ENCODE measurements at places on chromosomes 3 and 15.

DNA sequence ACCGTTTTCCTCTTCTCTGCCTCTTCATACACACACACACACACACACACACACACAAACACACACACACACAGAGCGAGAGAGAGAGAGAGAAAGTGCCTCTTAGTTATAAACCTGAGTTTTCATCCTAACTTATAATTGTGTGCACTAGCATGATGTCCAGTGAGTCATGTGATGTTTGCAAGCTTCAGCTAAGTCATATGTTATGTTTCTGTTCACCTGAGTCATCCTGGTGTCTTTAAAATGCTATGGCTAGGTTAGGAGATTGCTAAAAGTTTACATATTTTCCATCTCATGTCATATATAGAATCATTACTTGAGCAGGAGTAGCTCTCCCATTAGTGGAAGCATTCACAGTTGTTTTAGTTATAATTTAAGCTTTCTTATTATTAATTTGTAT is 155.8 kb downstream of the EPHA6 start:
- DNase-seq, result no peak

GRCh38 chr15:87155771-87156170 is 1076.1 kb downstream of the AGBL1 start:
- no peak for DNase-seq

- no peak for DNase-seq
Observed at GRCh38 chr3:125098611-125099291, 43.0 kb upstream of the HEG1 start.

DNA sequence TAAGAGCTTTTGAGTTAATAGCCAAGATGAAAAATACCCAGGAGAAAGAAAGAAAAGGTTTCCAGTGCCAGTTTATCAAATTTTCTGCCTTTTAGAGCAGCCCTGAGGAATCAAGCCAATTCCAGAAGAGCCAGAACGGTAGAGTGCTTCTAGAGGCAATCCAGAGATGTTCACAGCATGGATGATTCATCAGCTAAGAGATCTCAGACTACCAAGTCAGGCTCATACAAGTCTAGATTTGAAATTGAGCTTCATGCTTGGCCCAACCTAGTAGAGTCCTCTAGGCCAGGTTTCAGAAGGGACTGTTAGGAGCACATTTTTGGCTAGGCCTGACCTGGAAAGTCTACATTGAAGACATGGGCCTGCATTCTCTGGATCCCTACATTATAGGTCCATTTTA is 15.5 kb downstream of the WDR48 start:
- no peak for DNase-seq

DNA sequence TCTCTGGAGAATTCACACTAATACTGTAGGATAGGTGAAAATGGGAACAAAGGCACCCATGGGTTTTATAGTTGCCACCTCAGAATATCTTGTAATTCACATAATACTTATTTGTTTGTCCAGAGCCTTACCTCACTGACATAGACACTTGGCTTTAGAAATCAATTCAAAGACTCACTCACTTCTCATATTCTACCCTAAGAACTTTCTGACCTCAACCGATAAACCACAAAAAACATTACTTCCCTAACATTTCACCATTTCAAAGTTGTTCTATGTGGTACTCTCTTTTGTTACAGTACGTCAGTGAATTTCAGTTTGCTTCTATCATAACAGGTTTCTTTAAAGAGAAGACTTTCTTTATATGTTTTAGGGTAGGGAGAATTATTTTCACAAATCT is 359.3 kb downstream of the IGSF11 start:
- no peak for DNase-seq

DNA sequence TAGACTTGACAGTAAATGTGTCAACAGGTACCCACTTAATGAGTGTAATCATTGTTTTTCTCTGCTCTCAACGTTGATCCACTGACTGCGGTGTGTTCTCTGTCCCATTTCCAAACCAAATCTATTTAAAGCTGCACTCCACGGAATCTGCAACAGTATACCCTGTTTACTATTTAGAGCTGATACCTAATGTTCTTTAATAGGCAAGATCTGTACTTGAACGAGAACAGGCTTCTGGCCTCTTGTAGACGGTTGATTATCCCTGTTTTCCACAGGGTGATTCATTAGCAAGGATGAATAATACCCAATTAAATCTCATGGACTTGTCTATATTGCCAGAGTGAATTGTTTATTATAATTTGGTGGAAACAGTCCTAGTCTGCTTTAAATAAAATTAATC is 189.9 kb downstream of the LPP start:
- no peak for DNase-seq

DNA sequence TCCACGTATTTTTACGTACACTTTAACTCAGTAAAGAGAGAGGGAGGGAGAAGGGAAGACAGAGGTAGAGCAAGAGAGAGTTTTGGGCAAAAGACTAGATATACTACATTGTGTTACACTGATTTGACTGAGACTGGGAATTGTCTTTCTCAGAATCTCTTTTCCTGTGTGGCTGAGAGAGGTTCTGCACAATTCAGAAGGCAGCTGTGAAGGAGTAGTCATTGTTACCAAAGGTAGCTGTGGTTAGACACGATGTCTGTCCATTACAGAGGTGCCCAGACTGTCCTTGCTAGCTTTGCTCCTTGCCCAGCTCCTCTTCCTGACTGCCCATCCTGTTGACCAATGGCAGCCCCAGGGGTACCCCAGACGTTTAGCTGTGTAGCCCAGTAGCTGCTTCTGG is 577.5 kb upstream of the CBLB start:
- no peak for DNase-seq

DNA sequence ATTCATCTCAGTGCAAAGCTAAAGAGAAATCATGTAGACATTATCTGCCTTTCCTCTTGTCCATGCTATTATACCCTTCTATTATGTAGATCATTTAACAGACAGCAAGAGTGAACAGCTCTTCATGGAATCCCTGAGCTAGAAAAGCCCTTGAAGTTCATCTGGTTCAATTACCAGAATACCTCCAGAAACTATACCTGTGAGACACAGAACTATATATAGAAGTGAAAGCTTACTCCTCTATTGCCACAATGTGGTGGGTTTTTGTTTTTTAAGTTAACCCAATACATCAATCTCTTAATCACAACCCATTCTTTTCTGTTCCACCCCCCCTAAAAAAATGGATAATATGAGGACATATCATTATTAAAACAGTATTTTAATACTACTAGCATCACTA is 347.7 kb downstream of the PLCL2 start:
- no peak for DNase-seq

DNA sequence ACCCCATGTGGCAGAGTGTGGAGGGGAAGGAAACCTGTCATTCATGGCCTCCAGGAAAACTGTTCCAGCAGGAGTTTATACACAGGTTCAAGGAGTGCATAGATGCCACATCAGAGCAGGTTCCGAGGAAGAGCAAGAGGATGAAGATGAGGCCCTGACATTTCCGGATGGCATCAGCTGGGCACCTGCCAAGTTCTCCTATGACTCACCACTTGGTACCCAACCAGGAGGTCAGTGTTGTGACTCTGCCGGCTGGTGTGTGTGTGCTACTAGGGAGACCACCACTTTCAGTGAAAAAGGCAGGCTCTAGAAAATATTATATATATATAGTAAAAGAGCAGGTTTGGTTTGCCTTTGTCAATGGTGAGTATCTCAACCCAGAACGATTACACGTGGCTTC is 69.3 kb downstream of the NTRK3 start:
- no peak for DNase-seq

DNA sequence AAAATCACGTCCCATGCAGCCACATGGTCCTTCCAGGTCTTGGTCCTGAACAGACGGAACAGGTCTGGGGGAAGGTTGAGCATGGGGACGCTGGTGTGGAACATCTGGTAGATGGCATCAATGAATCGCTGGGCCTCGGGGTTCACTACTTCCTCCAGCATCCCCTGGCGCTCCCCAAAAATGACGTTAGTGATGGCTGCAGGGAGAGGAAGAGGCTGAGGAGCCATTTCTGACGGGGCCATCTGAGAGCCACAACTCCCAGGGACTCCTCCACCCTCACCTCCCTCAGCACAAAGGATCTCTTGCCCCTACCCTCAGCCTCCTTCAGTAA is 23.7 kb downstream of the CYP11A1 start:
- no peak for DNase-seq

- no peak for DNase-seq
Observed at GRCh38 chr3:125165189-125165947, 47.2 kb downstream of the SLC12A8 start.

DNA sequence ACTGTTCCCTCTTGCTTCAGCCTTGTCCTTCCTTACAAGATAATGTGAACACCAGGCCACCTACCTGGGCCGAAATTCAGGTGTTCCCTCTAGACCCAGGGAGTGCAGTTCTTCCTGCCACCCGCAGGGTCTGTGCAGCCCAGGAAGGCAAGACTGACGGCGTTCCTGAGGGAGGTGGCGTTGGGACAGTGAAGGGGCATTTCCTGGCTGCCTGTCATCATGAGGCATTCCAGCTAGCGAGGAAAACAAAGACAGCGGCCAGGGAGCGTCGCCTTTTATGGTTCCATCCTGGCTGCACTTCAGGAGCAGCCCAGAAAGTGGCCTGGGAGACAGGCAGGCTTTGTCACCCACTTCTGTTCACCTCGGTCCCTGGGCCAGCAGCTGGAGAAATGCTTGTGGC is 84.8 kb upstream of the WNT5A start:
- no peak for DNase-seq

GRCh38 chr3:67405193-67405592 is 249.2 kb downstream of the SUCLG2 start:
- no peak for DNase-seq

Data from GM04503 (cell line).